Stimulated activated CD4-positive, alpha-beta T cell treated with anti-CD3 and anti-CD28 coated beads, Interleukin-12 subunit alpha, Interleukin-12 subunit beta, amount 100 ng/mL, for 48 hours (primary cell): ENCODE measurements at places on chromosomes 6 and 20.

GRCh38 chr6:84805145-84805544, 40.7 kb upstream of the TBX18 start:
- no peak for DNase-seq

DNA sequence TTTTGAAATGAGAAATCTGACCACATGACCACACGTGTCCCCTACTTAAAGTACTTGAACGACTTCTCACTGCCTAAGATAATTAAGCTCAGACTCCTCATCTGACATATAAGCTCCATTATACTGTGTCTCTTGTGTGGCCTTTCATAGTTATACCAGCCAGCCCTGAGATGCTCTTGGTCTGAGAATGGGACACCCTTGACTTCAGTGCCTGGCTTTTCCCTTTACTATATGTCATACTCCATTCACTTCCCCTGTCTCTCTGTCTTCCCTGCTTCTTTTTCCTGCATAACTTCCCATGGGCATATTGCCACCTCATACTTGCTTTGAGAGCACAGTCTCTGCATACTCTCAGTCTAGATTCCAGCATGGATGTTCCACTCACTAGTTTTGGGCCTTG, 53.4 kb upstream of the TINAG start:
- no peak for DNase-seq

- no peak for DNase-seq
Observed at GRCh38 chr20:1489325-1489724, 1.9 kb downstream of the SIRPB2 start.

DNA sequence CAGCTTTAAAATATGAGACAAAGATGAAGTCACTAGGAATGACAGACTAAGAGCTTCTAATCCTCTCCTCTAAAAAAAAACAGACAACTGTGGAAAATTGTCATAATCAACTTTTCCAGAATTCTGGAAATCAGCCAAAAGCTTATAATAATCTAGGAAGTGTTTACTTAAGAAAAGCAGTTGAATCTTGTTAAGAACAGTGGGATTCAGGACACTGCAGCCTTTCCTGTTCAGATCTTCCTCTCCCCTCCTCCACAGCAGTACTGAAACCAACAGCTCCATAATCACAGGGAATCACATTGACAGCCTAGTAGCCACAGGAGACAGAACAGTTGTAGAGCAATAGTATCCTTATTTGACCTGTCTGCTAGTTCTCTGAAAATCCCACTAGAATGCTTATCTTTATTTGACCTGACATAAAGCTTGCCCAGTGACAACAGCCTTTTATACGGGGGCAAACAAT, 41.6 kb downstream of the IBTK start:
- DNase-seq, result no peak

DNA sequence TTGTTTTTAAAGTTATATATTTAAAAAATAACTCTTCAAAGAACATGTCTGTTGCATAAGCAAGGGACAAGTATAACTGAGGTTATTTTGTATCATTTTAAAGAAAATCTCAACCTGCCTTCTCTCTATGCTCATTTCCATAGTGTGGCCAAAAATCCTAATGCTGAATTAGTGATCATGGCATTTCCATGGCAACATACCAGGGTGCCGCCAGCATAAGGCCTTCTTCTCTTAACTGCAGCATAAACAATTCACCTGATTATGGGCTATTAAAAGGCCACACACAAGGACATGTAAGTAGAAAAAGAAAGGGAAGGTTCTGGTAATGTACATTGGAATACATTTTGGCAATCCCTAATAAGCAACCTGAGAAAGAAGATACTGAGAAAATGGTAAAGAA, 95.1 kb upstream of the RNF217 start:
- DNase-seq, result no peak

- no peak for DNase-seq
Observed at GRCh38 chr20:58233881-58234528, 5.6 kb upstream of the ANKRD60 start.

- DNase-seq, result no peak
Observed at GRCh38 chr6:7685276-7685675, 40.6 kb upstream of the BMP6 start.

DNA sequence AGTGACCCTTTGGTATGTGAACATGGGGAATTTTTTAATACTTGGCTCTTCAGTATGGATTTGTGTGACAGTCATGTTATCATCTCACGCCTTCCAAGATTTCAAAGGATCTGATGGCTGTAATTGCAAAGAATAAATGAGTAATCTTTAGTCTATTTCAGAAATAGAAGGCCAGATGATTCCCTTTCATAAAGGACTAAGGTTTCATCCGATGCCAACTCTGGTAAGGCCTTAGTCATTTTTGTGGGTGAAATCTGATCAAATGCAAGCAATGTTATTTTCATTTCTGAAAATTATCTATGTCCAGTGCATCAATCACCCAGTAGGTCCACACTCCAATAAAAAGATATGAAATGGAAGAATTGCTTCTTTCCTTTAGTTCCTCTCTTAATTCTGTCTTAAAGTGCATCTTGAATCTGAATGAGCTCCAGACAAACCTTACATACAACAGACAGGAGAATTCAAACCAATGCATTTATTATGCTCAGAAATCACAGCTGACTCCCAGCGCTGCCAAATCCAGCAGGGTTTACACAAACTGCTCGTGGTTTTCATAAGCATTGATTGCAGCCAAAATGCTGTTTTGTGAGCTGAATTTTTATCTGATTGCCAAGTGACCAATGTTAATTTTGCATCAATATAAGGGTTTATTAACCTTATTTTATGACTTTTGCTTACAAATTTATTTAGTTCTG, 565.2 kb upstream of the MARCKS start:
- DNase-seq, result no peak

- DNase-seq, result no peak
Observed at GRCh38 chr6:41519745-41520699, 26.2 kb upstream of the FOXP4 start.
